ENCODE measurements at places on chromosomes 1 and 21. TPM values are rescaled to one million over a fixed set of nuclear protein-coding genes. Genes with fewer than 3 reads are reported as not detected.

DNA sequence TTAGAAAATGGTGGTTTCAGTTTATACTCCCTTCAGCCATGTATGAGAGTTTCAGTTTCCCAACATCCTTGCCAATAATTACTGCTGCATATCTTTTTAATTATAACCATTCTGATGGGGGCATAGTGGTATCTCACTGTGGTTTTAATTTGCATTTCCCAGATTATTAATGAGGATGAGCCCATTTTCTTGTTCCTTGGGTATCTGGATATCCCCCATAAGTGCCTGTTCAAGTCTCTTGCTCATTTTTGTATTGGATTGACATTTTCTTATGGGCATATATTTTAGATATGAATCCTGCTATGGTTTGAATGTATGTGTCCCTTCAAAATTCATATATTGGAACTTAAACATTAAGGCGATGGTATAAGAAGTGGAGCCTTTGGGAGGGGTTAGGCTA lies 1.6 kb upstream of the ZMYM6 start:
- no peaks in the 10 kb centered on the region for H3K36me3 ChIP-seq
- no peak for DNase-seq
- H3K27me3 ChIP-seq: no peaks in the 10 kb centered on the region
- H3K4me1 ChIP-seq: peaks cover 17% of the 10 kb centered on the region

GRCh38 chr1:180281490-180281889 lies 51.4 kb downstream of the LHX4 start:
- no peak overlapping the region for H3K4me3 ChIP-seq
- H3K36me3 ChIP-seq: no peaks in the 10 kb centered on the region
- no peak overlapping the region for H3K27ac ChIP-seq
- no peaks in the 10 kb centered on the region for H3K27me3 ChIP-seq
- DNase-seq: no peak
- H3K4me1 ChIP-seq: no peaks in the 10 kb centered on the region

GRCh38 chr21:41405321-41405720 lies 20.7 kb upstream of the MX1 start:
- peaks cover 34% of the 10 kb centered on the region for H3K36me3 ChIP-seq
- no peaks in the 10 kb centered on the region for H3K4me1 ChIP-seq
- no peak overlapping the region for H3K4me3 ChIP-seq
- H3K27me3 ChIP-seq: no peaks in the 10 kb centered on the region

GRCh38 chr1:2978691-2979190 lies 42.5 kb upstream of the ACTRT2 start:
- H3K4me1 ChIP-seq: no peaks in the 10 kb centered on the region
- H3K27ac ChIP-seq: no peak overlapping the region
- H3K36me3 ChIP-seq: no peaks in the 10 kb centered on the region

The PLD5 gene
- total RNA-seq: not detected

DNA sequence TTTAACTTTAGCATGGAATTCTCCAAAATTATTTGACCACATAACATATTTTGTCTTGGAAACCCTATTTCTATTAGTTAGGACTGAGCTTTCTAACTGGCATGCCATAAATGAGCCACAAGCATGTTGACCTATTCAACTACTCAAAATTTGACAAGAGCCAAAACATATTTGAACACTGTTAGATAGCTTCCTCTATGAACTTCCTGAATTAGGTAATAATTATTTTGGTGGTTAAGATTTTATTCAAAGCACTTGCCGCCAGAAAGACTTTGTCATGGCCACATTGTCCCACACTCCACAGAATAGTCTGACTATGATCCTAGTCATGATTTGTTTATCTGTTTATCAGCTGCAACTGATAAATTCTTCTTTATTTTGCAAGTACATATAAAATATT lies 23.1 kb upstream of the CTPS1 start:
- H3K27me3 ChIP-seq: no peaks in the 10 kb centered on the region
- DNase-seq: no peak
- H3K4me1 ChIP-seq: peaks cover 7% of the 10 kb centered on the region
- H3K36me3 ChIP-seq: no peaks in the 10 kb centered on the region
- H3K27ac ChIP-seq: no peak overlapping the region

- H3K4me3 ChIP-seq: no peak overlapping the region
- H3K27me3 ChIP-seq: no peaks in the 10 kb centered on the region
- no peak for DNase-seq
These were observed 25.2 kb downstream of the CNST start for GRCh38 chr1:246591504-246591903.

The FCN3 gene
- not detected for total RNA-seq

GRCh38 chr1:38203441-38203840 lies 156.8 kb upstream of the POU3F1 start:
- H3K36me3 ChIP-seq: no peaks in the 10 kb centered on the region
- H3K4me3 ChIP-seq: no peak overlapping the region
- no peaks in the 10 kb centered on the region for H3K4me1 ChIP-seq
- no peaks in the 10 kb centered on the region for H3K27me3 ChIP-seq

GRCh38 chr21:17368748-17369363 lies 144.0 kb upstream of the CXADR start:
- no peaks in the 10 kb centered on the region for H3K27me3 ChIP-seq
- no peaks in the 10 kb centered on the region for H3K4me1 ChIP-seq
- no peak for DNase-seq
- H3K4me3 ChIP-seq: no peak overlapping the region
- H3K27ac ChIP-seq: no peak overlapping the region

DNA sequence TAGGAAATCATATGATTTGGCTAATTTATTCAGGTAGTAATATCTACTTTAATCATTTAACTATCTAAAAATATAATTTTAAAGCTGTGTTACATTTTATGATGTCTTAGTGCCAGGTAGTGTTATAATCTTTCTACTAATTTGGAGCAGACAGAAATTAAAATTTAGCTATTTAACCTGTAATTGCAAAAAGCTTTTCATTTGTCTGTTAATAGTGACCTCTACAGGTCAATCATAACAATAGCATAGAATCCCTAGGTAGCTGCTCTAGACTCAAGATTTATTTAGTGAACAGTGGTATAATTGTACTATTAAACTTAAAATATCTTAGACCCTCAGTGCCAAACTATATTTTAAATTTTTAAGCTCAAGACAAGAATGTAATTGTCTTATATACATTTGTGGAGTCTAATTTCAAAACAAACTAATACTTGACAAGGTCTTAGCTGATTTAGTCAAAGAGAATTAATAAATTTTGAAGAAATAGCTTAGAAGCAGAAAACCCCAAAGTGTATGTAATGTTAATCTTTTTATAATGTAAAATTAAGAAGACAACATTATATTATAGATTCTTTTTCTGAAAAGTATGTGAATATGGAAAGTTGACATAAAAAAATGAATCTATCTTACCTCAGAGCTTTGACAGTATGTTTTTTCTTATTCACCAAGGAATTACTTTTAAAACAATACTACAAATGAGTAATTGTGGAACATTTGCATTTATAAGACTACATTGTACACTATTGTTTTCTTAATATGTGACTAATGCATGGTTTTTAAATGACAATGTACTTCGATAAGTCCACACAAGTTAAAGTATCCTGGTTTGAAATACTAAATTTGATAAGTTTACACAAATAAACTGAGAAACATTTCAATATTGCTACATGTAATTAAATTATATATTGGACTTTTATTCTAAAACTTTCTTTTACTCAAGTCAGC lies 64.1 kb upstream of the RNPC3 start:
- H3K4me1 ChIP-seq: no peaks in the 10 kb centered on the region
- DNase-seq: no peak
- no peaks in the 10 kb centered on the region for H3K27me3 ChIP-seq
- no peak overlapping the region for H3K4me3 ChIP-seq
- H3K27ac ChIP-seq: no peak overlapping the region

DNA sequence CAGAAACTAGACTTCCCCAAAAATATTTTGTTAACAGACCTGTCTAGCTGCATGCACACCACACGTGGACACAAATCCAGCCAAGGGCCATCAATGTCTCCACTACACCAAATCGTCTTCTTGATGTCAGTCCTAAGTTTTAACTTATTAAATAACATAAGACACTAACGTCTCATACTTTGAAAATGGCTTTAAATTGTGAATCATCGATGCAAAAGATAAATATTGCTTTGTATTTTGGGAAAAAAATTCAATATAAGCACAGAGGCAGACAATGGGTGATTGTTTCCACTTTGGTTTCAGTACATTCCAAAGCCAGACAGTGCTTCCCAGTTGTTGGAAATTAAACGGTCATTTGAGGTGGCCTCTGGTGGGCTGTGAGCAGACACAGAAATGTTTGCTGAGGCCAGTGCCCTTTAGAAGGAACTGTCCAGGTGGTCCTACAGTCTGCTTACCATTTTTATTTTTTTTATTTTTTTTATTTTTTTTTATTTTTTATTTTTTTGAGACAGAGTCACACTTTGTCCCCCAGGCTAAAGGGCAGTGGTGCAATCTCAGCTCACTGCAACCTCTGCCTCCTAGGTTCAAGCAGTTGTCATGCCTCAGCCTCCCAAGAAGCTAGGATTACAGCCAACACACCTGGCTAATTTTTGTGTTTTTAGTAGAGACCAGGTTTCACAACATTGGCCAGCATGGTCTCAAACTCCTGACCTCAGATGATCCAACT lies 1.8 kb upstream of the KIAA2013 start:
- H3K36me3 ChIP-seq: peaks cover 8% of the 10 kb centered on the region
- no peak overlapping the region for H3K27ac ChIP-seq

The SELE gene
- total RNA-seq: not detected

The MAP10 gene
- 1.8 TPM for total RNA-seq

GRCh38 chr1:93979718-93980319 lies 70.6 kb upstream of the GCLM start:
- no peak overlapping the region for H3K27ac ChIP-seq
- H3K36me3 ChIP-seq: no peaks in the 10 kb centered on the region
- no peaks in the 10 kb centered on the region for H3K27me3 ChIP-seq

GRCh38 chr21:42277593-42277992 lies 37.6 kb downstream of the TFF3 start:
- DNase-seq: no peak
- H3K36me3 ChIP-seq: peaks cover 8% of the 10 kb centered on the region
- no peaks in the 10 kb centered on the region for H3K4me1 ChIP-seq
- no peaks in the 10 kb centered on the region for H3K27me3 ChIP-seq

The CLEC20A gene
- not detected for total RNA-seq

- H3K4me1 ChIP-seq: no peaks in the 10 kb centered on the region
- H3K36me3 ChIP-seq: peaks cover 33% of the 10 kb centered on the region
- H3K27ac ChIP-seq: no peak overlapping the region
- no peak for DNase-seq
- H3K27me3 ChIP-seq: no peaks in the 10 kb centered on the region
- H3K4me3 ChIP-seq: no peak overlapping the region
These were observed 44.7 kb upstream of the LAX1 start for GRCh38 chr1:203720242-203720641.

- DNase-seq: no peak
- H3K27ac ChIP-seq: no peak overlapping the region
- peaks cover 12% of the 10 kb centered on the region for H3K27me3 ChIP-seq
- no peaks in the 10 kb centered on the region for H3K36me3 ChIP-seq
- H3K4me3 ChIP-seq: no peak overlapping the region
- H3K4me1 ChIP-seq: peaks cover 4% of the 10 kb centered on the region
These were observed 54.6 kb upstream of the POU2F1 start for GRCh38 chr1:167165948-167166689.

DNA sequence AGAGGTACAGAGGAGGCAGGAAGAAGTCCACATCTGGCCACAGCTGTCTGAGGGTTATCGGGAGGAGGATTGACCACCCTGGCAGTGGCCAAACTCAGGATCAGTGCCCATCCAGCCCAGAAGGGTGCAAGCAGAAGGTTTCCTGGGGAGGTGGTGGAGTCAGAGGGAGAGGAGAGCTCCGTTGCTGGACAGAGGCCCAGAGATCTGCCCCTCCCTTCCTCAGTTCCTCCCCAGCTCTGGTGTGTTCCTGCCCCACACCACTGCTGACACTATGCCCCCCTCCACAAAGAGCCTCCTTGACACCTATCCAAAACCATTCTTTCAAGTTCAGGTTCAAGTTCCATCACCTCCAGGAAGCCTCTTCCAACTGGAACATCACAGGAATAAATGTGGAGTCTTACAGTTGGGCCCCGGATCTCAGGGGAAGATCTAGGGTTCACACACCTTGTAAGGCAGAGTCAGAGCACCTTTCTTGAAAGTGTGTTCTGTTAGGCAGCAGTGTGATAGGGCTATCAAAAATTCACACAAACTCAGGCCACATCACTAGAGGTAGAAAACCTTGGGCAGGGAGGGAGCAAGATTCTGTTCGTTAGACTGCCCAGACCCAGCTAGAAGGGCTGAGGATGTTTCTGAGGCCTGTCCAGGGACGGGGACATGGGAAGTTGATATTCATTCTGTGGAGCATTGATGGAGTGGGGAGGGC lies 7.4 kb downstream of the LDLRAD1 start:
- H3K36me3 ChIP-seq: no peaks in the 10 kb centered on the region
- no peaks in the 10 kb centered on the region for H3K4me1 ChIP-seq
- H3K27ac ChIP-seq: no peak overlapping the region
- DNase-seq: no peak
- peaks cover 3% of the 10 kb centered on the region for H3K27me3 ChIP-seq

GRCh38 chr1:32997381-32997891 lies 32.8 kb upstream of the RNF19B start:
- H3K27ac ChIP-seq: no peak overlapping the region
- no peak overlapping the region for H3K4me3 ChIP-seq
- no peaks in the 10 kb centered on the region for H3K27me3 ChIP-seq

GRCh38 chr1:158674302-158674701 lies 12.2 kb downstream of the SPTA1 start:
- H3K27me3 ChIP-seq: no peaks in the 10 kb centered on the region
- no peak for DNase-seq
- H3K4me1 ChIP-seq: no peaks in the 10 kb centered on the region
- no peak overlapping the region for H3K4me3 ChIP-seq

- no peak overlapping the region for H3K27ac ChIP-seq
- no peaks in the 10 kb centered on the region for H3K27me3 ChIP-seq
- no peak overlapping the region for H3K4me3 ChIP-seq
- H3K4me1 ChIP-seq: no peaks in the 10 kb centered on the region
These were observed 27.0 kb downstream of the SDC3 start for GRCh38 chr1:30881319-30882181.

GRCh38 chr1:154729031-154729442 lies 121.1 kb upstream of the ADAR start:
- H3K4me3 ChIP-seq: no peak overlapping the region
- H3K27ac ChIP-seq: no peak overlapping the region
- no peak for DNase-seq
- no peaks in the 10 kb centered on the region for H3K4me1 ChIP-seq

DNA sequence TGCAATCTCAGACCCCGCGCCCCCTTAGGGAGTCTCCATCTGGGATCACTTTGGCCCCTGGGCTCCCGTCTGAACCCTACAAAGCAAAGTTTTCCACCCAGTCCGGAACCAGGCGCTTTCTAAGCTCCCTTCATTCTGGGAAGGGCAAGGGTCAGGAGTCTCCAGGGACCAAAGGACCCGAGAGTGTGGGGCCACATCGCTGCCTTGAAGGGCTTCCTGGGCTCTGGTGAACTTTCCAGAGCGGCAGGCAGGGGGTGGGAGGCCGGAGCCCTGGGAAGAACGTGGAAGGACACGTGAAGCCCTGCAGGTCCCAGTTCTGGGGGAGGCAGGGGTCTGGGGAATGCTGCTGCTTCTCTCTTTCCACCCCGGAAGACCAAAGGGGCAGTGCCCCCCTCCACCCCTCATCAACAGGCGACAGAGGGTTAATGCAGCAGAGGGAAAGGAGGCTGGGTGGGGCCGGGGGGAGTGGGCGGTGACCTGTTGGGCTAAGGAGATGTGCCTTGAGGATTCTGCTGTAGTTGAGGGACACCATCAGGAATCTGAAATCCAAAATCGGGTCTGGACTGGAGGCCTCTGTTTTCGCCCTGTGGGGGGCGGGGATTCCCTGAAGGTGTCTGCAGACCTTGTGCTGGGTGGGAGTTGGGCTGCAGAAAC lies 734 bp downstream of the CDK18 start:
- H3K4me1 ChIP-seq: peaks cover 10% of the 10 kb centered on the region
- no peaks in the 10 kb centered on the region for H3K27me3 ChIP-seq
- H3K36me3 ChIP-seq: no peaks in the 10 kb centered on the region
- no peak overlapping the region for H3K27ac ChIP-seq
- DNase-seq: no peak

The FCGR1A gene
- not detected for total RNA-seq

Measured in CD8-positive, alpha-beta memory T cell (primary cell).